ENCODE measurements at places on chromosomes 2 and 18. TPM values are rescaled to one million over a fixed set of nuclear protein-coding genes. Genes with fewer than 3 reads are reported as not detected.

OTX1 gene
- total RNA-seq: 0.20 TPM

IL36G gene
- total RNA-seq: not detected

GRHL1 gene
- 1.1 TPM for total RNA-seq

LAMA3 gene
- total RNA-seq: 3.9 TPM

ERICH2 gene
- not detected for total RNA-seq

ARHGEF4 gene
- total RNA-seq: 0.98 TPM

Data from subcutaneous preadipocyte (primary cell).